Activated CD8-positive, alpha-beta memory T cell treated with anti-CD3 and anti-CD28 coated beads, Interleukin-2, amount 50 U/mL, for 48 hours (primary cell): ENCODE measurements at places on chromosomes 5 and 9.

DNA sequence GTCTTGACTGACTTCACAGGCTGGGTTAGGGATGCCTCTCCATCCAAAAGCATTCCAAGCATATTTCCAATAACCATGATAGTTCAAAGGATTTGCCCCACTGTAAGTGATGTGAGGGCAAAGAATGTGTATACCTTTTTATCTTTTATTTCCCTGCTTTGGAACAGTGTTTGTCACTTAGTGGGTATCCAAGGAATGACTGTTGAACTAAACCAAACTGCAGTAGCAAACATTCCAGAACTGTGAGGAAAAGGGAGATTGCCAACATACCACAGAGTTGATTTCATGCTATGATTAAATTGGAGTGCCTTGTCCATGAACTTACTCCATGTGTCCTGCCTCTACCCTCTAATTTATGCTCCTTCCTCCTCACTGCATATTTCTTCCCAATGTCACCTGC lies 400.0 kb downstream of the KIAA0825 start:
- DNase-seq: no peak

GRCh38 chr9:129320575-129321285 lies 142.7 kb upstream of the IER5L start:
- peak; percentile 67 for DNase-seq

DNA sequence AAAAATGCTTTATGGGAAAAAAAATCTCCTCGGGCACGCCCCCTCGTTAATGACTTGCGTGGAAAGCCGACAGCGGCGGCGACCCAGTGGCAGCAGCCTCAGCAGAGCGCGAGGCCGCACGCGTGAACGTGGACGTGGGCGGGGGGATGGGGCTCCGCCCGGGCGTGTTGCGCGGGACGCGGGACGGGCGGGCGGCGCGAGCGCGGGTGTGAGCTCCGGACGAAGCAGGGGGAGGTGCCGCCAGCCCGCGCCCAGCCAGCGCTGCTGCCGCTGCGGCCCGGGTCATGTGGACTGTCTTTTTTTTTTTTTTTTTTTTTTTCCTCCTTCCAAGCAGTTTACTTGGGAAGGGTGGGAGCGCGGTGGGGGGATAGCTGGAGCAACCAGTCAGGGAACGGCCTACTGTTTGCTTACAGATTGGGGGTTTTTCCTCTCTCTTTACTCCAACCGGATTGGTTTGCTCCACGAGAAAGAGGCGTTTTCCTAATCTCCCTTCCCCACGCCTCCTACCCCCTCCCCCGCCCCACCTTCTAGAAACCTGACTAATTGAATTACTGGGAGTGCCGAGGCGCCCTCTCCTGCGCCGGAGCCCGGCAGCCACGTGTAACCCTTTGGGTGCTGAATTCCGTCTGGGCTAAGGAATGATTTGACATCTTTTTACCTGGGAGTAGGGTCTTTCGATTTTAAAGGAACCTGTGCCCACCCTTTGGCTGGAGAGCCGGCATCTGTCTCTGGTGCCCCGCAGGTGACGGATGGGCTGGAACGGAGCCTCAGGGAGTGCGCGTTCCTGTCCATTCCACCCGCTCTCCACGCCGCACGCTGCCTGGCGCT lies 1.7 kb upstream of the EFNA5 start:
- DNase-seq: peak; percentile 53

- no peak for DNase-seq
Measured at GRCh38 chr5:17305964-17306725, 88.7 kb downstream of the BASP1 start.

GRCh38 chr5:81140943-81141342 lies 92.2 kb upstream of the CKMT2 start:
- DNase-seq: no peak

GRCh38 chr9:93302586-93303257 lies 118.8 kb downstream of the WNK2 start:
- DNase-seq: peak; percentile 65

GRCh38 chr5:116442931-116443551 lies 131.6 kb downstream of the SEMA6A start:
- DNase-seq: no peak

DNA sequence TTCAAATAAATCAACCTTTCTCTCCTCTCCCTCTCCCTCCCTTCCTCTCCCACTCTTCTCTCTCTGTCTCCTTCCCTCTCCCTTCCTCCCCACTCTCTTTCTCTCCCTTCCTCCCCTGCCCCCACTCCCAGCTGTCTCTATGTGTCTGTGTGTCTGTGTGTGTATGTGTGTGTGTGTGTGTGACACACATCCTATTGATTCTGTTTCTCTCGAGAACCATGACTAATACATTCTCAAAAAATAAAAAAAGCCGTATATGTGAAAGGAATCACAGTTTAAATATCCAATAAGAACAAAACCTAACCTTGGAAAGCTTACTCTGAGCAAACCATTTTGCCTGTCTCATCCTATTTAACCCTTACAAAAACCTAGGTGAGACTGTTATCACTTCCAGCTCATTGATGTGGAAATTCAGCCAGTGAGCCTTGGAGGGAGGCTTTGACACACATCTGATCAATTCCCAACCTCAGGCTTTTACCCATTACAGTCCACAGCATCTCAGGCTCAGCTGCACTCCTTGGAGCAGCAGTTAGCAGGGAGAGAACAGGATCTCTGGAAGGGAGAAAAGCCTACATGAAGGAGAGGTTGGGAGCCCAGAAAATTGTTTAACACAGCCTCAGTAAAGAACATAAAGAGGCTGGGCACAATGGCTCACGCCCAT lies 8.3 kb downstream of the HSD17B3 start:
- no peak for DNase-seq

DNA sequence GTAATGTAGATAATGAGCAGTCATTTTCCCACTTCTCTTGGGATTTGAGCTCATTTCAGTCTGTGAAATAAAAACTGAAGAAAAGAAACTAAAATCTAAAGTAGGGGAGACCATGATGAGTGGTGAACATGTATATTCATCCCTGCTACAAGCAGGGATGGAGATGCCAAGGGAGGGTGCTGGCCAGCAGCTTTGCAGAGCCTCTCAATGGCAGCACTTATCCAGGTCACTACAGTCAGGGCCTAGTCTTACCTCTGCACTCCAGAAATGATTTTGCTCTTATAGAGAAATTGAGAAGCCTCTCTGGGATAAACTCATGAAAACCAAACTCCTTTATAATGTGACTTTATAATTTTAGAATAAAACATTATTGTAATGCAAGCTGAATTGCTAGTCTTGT lies 317.6 kb downstream of the FBXL17 start:
- DNase-seq: no peak

- DNase-seq: no peak
Measured at GRCh38 chr5:3027866-3028635, 276.6 kb upstream of the IRX2 start.

- no peak for DNase-seq
Measured at GRCh38 chr5:31116466-31117031, 76.9 kb upstream of the CDH6 start.

GRCh38 chr5:99543841-99544240 lies 615.0 kb upstream of the CHD1 start:
- no peak for DNase-seq

- no peak for DNase-seq
Measured at GRCh38 chr5:102306121-102306520, 10.0 kb upstream of the SLCO4C1 start.

- no peak for DNase-seq
Measured at GRCh38 chr5:138867011-138867410, 8.1 kb downstream of the LRRTM2 start.

DNA sequence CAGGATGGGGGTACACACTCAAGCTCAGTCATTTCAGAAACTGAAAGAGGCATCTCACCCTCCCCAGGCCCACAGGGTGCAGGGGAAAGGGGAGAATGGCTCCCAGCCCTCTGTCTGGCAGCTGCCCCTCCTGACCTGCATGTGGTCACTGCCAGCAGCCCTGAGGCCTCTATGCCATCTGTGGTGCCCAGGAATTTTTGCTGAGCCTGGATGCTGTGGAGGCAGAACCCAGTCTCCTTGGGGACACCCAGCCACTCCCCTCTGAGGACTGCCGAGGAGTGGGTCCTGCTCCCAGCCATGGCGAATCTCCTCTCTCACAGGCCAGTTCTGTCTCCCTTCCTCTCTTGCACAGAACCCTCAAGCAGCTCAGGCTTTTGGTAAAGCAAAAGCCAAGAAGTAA lies 104.0 kb upstream of the ALDH1B1 start:
- DNase-seq: no peak

- no peak for DNase-seq
Measured at GRCh38 chr5:145983446-145983845, 47.1 kb downstream of the SH3RF2 start.

GRCh38 chr9:34282096-34282495 lies 47.0 kb downstream of the KIF24 start:
- no peak for DNase-seq

DNA sequence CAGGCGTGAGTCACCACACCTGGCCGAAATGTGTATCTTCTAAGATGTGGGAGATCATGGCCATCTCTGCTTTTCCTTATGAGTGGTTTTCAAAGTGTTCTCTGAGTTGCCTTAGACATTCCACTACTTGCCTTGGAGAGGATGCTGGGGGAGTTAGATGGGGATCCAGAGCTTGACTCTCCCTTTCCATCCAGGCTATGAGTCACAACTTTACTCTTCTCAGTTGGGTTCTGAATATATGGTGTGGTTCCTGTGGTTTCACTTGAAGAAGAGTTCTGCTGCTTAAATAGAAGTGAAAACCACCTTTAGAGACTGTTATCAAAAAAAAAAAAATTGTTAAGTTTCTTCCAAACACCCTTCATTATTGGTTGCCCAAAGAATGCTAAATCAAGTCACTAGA lies 217.6 kb downstream of the ZNF608 start:
- DNase-seq: no peak

- DNase-seq: no peak
Measured at GRCh38 chr5:52875827-52876226, 88.1 kb downstream of the ITGA1 start.

- DNase-seq: no peak
Measured at GRCh38 chr5:177350776-177351391, 584 bp downstream of the LMAN2 start.

DNA sequence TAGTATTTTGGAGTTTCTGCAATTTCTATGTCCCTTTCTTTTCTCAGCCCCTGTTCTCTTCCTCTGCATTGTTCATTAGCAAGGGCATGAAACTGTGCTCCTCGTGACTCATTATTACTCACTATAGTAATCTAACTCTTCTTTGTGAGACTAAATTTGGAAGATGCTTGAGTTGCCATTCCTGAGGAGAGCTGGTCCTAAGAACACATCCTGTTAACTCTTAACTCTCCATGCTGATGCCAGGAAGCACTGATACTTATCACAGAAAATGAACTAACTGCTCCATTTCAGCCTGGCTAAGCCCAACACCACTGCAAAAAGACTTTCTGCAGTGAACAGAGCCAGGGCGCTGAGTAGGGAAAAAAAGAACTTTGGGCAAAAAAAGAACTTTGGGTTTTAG lies 10.6 kb upstream of the CSNK1A1 start:
- DNase-seq: no peak

GRCh38 chr5:175692996-175693710 lies 35.3 kb downstream of the HRH2 start:
- DNase-seq: no peak

DNA sequence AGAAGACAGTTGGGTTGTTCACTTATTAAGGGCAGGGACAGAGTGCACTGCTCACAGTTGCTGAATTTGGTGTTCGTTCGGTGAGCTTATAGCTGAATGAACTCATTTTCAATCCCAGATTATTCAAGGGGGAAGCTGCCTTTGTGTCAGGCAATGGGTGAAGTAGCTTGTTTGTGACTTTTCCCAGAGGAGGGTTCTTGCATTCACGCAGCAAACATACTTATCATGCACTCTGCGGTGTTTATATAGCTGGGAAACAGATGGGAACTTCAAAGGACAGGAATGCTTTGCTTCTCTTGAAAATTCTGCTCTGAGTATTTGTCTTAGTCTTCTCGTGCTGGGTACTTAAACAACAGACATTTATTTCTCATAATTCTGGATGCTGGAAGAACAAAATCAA lies 64.7 kb upstream of the ABCA1 start:
- no peak for DNase-seq

DNA sequence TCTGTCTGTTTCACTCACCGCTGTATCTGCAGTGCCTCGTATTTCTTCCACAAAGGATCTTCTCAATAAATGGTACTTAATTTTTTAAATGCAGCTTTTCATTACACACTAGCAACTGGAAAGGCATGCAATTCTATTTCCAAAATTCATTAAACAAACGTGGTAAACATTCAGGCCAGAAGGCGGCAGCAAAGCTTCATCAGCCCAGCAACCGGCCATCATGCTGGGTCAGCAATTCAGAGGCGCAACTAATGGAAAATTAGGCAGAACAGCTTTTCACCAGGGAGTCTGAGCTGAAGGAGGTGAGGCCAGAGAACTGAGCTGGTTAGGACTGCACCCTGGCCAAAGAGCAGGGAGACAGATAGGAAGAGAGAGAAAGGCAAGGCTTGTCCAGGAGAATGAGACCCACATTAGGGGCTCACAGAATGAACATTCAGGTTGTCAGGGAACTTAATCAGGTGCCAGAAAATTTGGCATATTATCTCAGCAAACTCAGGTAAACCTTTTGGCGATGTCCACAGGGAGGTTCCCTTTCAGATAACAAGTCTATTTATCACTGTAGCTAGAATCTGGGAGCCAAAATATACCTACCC lies 17.7 kb upstream of the RNF180 start:
- DNase-seq: no peak

GRCh38 chr9:88420227-88420626 lies 32.0 kb downstream of the SPIN1 start:
- DNase-seq: no peak

GRCh38 chr9:136044971-136045594 lies 50.0 kb downstream of the NACC2 start:
- no peak for DNase-seq

DNA sequence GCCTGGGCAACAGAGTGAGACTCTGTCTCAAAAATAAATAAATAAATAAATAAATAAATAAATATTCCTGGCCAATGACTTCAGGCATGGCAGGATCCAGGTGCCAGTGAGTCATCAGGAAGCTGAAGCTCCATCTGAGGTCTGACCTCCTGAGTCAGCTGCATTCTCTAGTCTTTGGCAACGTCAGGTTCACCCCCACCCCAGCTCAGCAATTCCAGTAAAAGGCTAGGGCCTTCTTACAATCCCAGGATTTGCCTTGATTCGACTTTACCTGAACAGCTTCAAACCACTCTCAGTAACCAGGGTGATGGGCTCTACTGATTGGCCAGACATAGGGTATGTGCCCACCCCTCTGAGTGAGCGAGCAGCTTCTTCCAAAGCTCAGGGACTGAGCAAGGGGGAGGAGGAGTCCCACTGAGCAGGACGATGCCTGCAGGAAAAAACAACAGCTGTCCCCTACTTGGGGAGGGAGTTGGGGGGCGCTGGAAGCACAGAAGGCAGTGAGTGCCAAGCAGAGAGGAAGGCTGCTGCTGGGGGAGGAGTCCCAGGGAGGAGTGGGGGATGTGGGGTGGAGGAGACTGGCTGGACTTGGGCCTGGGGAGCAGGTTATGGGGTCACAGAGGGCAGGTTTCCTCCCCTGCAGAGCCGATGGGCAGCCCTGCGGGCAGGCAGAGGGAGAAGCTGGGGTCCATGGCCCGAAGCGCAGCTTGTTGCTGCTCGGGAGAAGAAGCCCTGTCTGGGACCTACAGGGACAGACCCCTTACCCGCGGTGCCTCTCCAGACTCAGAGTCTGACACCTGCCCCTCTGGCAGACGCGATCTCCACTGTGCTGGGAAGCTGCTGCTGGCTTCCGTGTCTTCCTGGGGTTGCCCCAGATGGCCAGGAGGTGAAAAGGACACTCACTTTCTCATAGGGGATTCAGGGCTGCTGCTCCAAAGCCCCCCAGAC lies 25.9 kb upstream of the UNC5A start:
- DNase-seq: no peak

- DNase-seq: no peak
Measured at GRCh38 chr9:33116860-33117259, 40.4 kb upstream of the SMU1 start.

- DNase-seq: peak; percentile 75
Measured at GRCh38 chr5:134874831-134875655, 872 bp downstream of the TXNDC15 start.

GRCh38 chr5:89265511-89266179 lies 382.7 kb upstream of the MEF2C start:
- no peak for DNase-seq
